ENCODE measurements at places on chromosomes 4 and X.

GRCh38 chrX:13219991-13220764, 99.7 kb downstream of the ATXN3L start:
- no peak for DNase-seq

DNA sequence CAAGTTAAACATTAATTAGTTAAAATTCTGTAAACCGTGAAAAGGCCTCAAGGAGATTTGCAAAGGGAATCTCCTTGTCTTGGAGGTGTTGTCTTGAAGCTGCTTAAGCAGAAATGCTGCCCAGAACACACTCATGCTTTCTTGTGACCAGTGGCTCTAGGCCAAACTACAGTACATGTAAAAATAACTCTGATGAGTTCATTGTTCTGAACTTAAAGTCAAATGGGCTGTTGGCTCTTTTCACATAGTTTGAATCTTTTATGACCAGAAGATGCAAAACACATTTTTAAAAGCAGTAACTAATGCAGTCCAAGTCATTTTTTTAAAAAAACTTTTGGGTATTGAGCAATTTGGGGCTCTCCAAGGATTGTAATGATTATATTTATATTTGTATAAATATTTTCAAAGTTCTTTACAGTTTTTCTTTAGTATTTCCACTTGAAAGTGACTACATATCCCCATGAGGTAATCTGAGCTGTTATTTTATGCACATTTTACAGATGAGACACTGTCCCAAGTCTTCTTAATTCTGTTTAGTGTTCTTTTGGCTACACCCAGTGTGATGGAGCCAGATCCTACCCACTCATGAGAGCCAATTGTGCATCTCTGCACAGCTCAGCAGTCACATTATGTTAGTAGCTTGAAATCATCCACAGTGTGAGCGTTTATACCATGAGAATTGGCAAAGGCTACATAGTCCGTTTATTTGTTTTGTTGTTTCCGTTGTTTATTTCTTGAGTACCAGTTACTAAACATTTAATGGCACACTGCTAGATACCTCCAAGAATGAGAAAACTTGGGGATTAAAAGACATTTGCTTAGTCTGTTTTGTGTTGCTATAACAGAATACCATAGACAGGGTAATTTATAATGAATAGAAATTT, 112.8 kb upstream of the ATXN3L start:
- DNase-seq: no peak

DNA sequence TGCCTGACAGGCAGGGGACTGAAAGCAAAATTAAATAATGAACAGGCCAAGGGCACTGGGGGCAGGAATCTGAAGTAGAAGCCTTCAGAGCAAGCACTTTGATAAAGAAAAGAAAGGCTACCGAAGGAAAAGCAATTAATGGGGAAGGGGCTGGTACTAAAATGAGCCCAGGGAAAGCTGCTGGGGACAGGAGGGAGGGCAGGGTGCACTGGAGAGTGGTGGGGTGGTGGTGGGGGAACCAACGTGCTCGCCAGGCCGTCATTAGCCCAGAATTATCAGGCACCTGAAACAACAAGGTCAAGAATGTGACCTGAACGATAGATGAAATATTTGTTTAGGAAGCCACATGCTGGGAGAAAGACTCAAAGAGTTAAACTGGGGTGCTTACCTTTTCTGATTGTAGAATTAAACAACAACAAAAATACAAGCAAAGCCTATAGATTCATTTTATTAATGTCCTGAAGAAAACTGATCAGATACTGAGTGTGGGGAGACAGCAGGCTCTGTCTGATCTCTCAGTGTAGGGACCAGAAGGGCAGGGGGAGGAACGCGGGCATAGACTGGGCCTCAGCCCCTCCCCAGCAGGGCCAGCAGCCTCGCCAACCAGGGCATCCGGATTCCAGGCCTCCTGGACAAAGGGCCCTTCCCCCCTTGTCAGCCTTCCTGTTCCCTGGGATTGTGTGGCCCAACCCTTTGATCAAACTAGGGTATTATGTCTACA, 239.7 kb upstream of the KLF3 start:
- no peak for DNase-seq

- DNase-seq: no peak
Measured at GRCh38 chr4:10684631-10685030, at the start of gene CLNK. TSS of gene CLNK (minus strand) at chr4:10684768. CDS start at chr4:10667869, 16,899 bp downstream.

GRCh38 chr4:7540654-7541413, 106.1 kb upstream of the PSAPL1 start:
- DNase-seq: no peak

DNA sequence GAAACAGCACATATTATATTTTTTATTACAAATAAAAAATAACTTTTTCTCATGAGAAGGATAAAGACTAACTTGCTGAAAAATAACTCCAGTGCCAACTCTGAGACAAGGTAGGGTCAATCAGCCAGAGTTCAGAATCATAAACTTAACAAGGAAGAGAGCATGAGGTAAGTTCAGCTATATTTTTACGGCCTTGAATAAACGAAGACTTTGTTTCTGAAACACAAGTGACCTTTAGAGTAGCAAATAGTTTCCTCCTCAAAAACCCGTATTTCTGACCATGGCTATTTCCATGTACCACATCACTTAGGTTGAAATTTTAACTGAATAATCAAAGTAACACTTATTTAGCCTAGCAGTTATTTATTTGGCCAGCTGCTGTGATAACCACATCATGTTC, 45.5 kb downstream of the PRDM5 start:
- DNase-seq: no peak

GRCh38 chrX:21658746-21659145, 616 bp upstream of the KLHL34 start:
- DNase-seq: peak; percentile 2

- DNase-seq: no peak
Measured at GRCh38 chrX:20294957-20295356, 28.2 kb upstream of the RPS6KA3 start.

GRCh38 chr4:184104419-184105101, 113.1 kb downstream of the ENPP6 start:
- no peak for DNase-seq

DNA sequence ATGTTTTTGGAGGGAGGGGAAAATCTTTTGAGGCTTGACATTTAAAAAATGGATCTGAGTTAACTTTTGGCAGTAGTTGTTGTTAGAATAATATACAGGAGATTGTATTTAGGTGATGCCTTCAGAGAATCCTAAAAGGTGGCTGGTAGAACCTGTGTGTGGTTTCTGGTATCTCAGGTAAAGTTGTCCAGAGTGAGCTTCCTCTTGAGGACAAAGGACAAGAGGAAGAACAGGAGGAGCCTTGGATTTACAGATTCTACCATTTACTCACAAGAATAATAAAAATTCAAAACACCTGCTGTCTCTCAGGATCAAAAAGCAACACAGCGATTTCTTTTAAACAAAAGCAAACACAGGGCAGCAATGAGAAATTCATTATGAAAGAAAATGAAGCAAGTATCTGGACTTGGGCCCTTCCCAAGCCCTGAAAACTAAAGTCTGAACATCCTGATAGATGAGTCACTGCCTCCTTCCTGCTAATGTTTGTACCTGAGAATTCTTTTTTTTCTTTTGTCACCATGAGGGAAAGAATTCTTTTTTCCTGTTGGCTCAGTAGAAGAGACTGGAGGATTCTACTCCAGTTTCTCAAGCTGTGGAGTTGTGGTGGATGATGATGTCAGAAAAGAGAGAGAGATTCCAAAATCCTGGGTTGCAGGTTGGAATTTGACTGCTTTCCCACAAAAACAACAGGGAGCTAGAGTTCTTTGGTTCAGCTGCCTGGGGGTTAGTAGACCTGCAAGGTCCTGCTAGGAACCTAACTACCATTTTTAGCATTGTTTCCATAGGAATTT, 31.5 kb upstream of the RAPGEF2 start:
- no peak for DNase-seq

DNA sequence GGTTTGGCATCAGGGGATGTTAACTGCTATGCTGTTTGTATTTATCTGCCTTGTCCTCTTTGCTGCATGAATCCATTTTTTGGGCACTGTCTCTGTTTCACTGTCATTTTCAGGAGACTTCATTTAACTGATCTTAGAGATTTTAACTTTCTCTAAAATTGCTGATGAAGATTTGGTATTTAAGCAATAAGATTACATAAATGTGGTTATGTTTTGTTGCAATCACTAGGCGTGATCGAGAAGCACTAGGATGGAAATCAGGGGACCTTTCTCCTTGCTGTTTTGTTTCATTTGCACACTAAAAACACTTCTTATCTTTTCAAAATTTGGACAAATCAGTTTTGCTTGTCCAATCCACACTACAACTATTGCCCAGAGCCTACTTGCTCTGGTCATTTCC, 15.4 kb downstream of the CXCL2 start:
- no peak for DNase-seq

- no peak for DNase-seq
Measured at GRCh38 chr4:74097116-74097515, 1.9 kb downstream of the CXCL2 start.

DNA sequence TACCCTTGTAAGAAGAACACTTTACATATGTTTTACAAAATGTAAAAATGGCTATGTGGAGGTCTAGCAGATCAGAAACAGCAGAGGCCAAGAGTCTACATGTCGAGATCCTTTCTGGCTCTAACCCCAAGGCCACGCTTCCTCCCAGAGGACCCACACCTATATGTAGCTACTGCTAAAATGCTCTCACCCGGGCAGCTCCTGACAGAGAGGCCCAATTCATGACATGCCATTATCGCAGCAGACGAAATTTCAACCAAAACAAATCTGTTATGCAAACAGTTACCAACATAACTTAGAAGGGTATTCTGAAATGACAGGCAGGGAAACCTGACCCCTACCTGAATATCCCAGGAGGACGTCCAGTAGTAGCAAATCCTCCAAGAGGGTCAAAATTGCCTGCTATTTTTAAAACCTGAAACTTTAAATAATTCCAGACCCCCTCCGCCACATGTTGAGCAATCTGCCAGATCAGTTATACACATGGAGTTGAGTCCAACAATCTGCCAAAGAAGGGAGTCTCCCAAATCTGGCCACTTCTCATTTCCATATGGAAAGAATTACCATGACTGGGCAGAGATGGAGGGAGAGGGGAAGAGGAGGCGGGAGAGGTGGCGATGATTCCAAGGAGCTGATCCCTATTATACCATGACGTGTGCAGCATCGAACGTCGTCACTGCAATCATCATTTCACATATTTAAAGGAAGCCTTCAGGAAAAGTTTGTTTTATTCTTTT, 192.9 kb upstream of the TBL1X start:
- DNase-seq: no peak
